ENCODE measurements at places on chromosomes 1 and 21.

DNA sequence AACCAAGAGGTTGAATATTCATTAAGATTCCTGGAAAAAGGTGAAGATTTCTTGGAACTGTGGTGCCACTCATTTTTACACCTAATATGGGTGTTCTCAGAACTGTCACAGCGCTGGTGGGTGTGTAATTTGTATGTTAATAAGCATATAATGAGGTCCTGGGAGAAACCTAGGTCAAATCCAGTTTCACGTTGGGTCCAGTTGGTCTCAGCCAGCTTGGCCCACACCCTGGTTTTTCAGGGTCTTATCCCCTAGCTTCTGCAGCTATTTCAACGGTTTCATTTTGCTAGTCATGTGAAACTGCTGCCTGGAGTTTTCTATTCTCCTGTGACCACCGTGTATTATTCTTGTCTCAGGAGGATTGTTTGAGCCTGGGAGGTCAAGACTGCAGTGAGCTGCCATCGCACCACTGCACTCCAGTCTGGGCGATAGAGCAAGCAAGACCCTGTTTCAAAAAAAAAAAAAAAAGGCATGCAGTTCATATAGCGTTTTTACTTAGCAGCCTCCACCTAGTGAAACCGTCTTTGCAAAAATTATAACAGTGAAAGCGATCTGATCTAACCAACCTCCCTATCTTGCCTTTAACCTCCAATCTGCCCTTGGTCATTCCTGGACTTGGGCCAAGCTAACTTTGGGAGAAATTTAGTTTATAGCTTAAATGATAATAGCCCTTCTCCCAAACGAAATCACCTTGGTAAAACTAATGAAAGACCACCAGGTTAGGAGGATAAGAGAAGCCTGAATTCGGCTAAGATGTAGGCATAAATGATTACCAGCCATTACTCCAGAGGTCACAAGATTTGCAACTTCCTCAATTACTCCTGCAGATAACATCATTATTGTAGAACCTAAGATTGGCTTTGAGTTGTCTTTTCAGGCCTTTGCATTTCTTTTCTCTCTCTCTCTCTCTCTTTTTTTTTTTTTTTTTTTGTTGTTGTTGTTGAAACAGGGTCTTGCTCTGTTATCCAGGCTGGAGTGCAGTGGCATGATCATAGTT is 44.0 kb downstream of the PTAFR start:
- no peak for DNase-seq

DNA sequence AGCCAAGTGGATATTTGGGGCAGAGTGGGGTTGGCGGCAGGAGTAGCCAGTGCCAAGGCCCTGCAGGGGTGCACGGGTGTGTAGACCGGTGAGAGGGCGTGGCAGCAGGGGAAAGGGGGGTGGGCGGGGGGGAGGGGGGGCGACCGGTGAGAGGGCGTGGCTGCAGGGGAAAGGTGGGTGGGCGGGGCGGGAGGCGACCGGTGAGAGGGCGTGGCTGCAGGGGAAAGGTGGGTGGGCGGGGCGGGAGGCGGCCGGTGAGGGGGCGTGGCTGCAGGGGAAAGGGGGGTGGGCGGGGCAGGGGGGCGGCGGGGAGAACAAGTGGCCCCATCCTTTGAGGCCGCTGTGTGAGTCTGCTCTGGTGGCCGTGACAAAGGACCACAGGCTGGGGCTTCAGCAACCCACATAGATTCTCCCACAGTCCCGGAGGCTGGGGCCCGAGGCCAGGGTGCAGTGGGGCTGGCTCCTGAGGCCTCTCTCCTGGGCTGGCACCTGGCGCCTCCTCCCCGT is 25.8 kb downstream of the RRP1 start:
- no peak for DNase-seq

DNA sequence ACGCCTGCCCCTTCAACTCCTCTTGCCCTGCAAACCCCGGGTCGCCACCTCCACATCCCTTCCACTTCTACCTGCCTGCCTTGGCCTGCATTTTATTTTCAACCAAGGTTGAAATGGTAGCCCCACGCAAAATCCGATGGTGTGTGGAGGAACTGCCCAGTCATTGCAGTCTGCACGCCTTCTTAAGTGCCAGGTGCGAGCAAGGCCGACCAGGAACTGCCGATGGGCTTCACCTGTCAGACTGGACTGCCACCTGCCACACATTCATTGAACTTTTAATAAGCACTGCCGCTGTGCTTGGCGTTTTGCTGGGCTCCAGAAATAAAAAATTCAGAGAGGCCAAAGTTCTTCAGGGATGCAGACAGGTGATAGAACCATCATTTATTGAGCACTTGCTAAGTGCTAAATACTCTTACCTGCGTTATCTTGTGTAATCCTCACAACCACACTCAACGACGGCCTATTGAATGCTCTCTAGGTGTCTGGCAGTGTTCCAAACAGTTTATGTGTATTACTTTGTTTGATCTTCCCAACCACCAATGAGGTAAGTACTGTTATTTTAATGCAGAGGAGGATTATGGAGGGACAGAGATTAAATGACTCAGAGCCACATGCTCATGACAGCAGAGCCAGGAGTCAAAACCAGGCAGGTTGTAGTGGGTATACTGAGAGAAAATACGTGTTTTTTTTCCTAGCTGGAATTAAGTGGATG is 36.2 kb downstream of the CACHD1 start:
- DNase-seq: no peak

DNA sequence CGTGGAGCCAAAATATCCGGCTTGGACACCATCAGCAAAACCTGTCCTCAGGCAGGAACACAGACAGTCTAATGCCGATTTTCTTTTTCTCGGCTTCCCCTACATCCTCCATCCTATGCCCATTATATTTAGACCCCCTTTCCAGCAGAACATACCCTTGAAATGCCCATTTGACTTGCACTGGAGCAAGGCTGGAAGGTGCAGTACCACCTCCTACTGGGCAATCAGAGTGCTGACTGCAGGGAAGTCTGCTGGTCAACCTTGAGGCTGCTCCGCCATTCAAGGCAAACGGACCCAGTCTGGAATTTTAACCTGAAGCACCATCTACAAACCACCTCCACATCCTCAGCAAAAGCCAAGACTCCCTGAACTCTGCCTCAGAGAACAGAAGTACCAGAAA is 79.5 kb downstream of the TIAM1 start:
- no peak for DNase-seq

- DNase-seq: no peak
These were observed 34.1 kb downstream of the RAP1A start for GRCh38 chr1:111653709-111654108.

- no peak for DNase-seq
These were observed 103.9 kb upstream of the C1orf174 start for GRCh38 chr1:4003846-4004505.

GRCh38 chr1:28417441-28417922 is 47.9 kb downstream of the PHACTR4 start:
- DNase-seq: peak; percentile 75

DNA sequence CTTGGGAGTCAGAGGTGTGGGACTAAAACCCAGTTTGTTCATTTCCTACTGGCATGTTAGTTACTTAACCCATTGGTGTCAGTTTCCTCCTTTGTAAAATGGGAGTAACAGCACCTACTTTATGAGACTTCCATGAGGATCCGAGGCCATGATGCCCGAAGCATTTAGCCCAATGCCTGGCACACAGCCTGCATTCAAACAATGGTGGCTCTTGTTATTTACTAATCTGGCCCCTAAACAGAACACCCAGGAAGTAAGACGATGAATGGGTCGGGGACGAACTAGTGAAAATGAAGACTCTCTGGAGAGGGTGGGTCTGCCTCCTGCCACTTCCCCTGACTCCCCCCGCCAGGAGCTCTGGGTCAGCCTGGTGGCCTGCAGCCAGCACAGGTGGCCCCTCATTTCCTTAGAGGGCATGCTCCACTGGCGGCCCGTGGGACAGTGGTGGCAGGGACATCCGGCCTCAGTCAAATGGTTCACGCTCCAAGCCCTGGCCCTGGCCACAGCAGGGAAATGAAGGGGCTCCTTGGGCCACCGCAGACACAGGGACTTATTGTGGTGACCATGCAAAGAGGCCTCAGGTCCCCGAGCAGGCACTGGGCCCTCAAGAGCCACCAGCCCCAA is 9.5 kb upstream of the TAS1R2 start:
- DNase-seq: no peak

DNA sequence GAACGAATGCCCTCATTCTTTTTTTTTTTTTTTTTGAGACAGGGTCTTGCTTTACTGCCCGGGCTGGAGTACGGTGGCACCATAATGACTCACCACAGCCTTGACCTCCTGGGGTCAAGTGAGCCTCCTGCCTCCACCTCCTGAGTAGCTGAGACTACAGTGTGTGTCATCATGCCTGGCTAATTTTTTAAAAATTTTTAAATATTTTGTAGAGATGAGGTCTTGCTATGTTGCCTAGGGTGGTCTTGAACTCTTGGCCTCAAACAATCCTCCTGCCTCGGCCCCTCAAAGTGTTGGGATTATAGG is 69.4 kb downstream of the ALG14 start:
- no peak for DNase-seq

DNA sequence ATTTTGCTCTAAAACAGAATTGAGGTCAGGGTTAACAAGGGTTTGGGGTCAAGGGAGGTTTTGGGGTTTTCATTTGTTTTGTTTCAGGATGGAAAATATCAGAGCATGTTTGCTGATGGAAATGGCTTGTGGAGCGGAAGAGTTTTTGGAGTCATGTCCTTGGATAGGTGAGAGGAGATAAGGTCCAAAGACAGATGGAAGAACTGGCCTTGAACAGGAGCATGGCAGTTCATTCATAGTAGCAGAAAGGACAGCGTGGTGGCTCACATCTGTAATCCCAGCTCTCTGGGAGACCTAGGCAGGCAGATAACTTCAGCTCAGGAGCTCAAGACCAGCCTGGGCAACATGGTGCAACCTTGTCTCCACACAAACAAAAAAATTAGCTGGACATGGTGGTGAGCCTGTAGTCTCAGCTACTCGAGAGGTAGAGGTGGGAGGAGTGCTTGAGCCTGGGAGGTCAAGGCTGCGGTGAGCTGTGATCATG is 65.1 kb downstream of the MAB21L3 start:
- DNase-seq: no peak

DNA sequence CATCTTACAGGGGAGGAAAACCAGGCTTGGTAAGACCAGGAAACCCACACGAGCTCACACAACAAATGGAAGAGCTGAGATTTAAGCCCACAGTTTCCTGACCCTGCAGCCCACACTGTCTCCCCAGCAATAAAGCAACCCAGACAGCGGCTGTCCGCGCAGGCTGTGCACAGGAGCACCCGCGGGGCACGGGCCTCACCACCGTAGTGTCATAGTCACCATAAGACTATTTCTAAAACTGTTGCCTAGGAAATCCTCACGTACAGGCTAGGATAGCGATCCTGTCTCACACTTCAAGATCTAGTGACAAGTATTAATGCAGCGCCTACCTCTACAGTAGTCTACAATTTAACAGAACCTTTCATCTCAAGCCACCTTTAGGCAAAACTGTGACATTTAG is 54.0 kb upstream of the SYT6 start:
- DNase-seq: no peak

DNA sequence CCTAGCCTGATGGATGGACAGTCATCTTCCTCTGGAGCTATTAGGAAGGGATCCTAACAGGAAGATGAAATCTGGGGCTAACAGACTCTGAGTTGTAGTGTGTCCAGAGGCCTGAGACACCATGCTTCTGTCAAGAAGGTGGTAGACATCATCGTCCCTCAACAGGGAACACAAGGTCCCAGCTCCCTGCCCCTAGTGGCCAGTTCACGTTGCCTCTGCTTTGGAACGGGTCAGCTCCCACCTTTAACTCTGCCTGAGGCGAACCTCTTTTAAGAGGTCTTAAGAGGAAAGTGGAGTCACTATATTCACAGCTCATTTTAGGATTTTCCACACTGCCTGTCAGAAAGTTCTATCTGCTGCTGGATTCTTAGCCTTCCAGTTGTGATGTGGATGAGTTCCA is 28.3 kb downstream of the LRRC71 start:
- no peak for DNase-seq

- peak; percentile 1 for DNase-seq
These were observed 977.9 kb downstream of the ADGRL2 start for GRCh38 chr1:82778612-82779011.

DNA sequence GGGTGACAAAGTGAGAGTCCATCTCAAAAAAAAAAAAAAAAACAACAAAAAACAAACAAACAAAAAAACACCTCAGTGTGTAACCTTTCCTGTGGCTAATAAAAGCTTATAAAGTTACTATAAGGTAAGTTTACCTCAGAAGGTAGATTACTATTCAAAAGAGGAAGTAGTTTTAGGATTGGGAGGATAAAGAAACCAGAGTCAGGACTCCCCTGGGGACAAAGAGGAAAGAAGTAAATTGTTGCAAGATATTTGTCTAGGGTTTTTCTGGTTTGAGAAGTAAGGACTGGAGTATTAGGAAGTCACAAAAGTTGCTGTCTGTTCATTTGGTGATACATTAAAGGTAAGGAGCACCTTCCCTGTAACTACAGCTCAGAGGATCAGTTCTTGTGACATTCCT is 23.8 kb upstream of the CENPF start:
- DNase-seq: no peak

DNA sequence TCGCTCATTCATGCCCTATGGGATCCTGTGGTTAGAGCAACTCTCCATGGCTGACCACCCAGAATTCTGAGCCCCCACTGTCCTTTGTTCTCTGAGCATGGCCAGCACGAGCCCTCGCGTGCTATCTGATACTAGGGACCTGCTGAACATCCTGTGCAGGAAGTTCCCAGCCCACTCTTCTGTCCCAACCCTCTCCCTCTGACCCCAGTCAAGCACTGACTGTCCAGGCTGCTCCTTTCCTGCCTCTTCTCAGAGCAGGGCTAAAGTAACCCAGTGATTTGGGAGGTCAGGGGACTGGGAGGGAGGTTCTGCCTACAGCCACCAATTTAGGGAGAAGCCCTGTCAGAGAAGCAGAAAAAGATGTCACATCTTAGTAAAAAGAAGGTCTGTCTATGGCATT is 21.2 kb downstream of the CYP4B1 start:
- DNase-seq: no peak

- no peak for DNase-seq
These were observed 367.6 kb downstream of the PTBP2 start for GRCh38 chr1:97089173-97089572.

- DNase-seq: no peak
These were observed 108.0 kb downstream of the PTPRU start for GRCh38 chr1:29344336-29344735.

DNA sequence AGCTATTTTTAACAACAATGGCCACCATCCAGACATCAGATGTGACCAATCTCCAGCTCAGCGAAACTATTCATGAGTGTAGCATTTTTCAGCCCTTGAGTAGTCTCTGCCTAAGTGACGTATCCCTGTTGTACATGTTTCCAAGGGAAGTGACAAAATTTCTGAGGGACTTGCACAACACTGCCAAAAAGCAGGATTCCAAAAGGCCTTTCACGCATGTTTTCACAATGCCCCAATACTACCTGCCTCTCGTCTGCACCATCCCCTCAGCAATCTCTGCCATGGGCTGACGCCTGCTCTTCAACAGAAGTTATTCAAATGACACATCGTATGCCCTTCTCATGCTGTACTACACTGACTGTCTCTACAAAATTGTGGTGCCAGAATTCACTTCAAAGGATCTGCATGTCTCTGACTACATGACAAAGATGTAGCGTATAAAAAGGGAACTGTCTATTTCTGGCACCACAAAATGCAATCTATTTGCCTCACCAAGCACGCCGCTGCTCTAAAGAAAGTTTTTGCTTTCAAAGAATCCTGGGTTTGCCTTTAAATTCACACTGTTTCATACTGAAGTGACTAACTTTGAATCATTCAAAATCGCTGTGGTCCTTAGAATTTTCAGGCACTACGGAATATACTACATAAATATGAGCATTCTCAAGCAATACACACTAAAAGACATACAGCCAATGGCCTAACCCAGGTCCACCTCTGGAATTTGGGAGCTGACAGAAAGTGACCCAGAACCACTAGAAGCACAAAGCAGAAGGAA is 32.9 kb downstream of the JAK1 start:
- DNase-seq: peak; percentile 88
